Glutamatergic neuron (in vitro differentiated cells): ENCODE measurements at places on chromosomes 6 and 20.
A peak's percentile ranks its signal among the peaks of the same experiment; 100 is the strongest.

GRCh38 chr20:54476169-54477009, 996 bp downstream of the DOK5 start:
- DNase-seq = no peak

- DNase-seq = no peak
Measured at GRCh38 chr6:91669871-91670268, 1083.0 kb upstream of the MAP3K7 start.

DNA sequence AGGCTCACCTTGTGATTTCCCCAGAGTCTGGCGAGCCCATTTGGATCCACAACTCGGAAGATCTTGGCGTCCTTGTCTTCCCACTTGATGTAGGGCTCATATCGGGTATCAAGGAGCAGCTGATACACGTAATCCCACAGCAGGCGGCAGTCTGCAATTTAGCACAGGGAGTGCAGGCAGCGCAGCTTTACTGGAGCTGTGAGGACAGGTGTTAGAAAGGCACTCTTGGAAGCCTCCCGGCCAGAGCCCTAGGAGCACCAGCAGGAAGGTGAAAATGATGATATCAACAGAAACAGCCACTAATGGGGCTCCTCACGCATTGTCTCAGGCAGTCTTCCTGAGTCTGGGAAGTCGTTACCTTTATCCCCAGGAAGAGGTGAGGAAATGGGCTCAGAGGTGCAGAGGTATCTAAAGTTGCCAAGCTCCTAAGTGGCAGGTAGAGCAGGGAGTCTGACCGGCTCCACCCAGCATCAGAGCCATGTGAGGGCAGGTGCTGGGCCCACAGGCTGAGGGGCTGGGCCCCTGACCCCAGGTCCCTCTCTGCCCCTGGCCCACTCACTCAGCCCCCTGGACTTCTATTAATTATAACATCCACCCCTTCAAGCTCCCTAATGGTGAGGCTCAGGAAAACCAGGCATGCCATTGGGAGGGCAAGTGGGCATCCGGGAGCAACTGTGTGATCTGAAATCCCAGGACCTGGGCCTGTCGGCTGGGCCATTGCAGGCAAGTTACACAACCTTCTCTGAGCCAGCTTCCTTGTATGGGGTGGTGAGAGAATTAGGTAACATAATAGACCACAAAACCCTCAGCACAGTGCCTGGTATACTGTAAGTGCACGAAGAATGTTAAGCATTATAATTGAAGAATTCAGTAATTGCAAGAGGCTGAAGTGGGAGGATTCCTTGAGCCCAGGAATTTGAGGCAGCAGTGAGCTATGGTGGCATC, 18.3 kb downstream of the ETV7 start:
- DNase-seq = no peak

GRCh38 chr6:56255349-56255748, 8.0 kb upstream of the COL21A1 start:
- no peak for DNase-seq

DNA sequence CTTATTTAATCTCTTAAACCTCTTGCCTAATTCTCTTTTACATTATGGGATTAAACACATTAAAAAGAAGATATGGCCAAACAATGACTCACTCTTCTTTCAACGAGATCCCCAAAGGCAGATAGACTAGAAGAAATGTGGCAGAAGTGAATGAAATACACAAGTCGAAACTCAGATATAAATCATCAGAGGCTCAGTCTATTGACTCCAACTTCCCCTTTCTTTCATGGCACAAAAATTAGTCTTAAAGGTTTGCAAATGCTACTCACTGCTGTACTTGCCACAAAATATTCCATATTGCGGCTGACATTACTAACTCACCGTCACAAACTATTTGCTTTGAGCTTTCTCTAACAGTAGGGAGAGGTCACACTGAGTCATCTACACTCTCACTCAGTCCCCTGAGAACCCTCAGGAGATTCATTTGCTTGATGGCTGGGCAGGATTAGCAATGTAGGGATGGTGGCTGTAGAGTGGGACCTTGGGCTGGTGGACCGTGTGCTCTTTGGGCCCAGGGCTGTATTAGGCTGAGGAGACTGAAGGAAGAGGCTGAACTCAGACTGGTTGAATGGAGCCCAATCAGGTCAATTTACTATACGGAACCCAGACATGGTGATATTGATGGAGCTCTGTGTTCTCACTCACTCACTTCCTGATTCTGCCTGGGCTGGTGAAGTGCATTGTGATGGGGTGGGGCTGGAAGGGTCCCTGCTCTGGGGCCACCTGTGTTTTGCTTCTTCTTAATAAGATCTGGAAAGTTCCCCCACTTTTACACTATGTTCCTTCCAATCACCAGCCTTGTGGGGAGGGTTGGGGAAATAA, 42.8 kb upstream of the UBR2 start:
- DNase-seq = no peak

GRCh38 chr6:44268095-44268628, 2.1 kb upstream of the TMEM151B start:
- peak; percentile 72 for DNase-seq

- no peak for DNase-seq
Measured at GRCh38 chr20:15654208-15654649, 919.0 kb downstream of the KIF16B start.

DNA sequence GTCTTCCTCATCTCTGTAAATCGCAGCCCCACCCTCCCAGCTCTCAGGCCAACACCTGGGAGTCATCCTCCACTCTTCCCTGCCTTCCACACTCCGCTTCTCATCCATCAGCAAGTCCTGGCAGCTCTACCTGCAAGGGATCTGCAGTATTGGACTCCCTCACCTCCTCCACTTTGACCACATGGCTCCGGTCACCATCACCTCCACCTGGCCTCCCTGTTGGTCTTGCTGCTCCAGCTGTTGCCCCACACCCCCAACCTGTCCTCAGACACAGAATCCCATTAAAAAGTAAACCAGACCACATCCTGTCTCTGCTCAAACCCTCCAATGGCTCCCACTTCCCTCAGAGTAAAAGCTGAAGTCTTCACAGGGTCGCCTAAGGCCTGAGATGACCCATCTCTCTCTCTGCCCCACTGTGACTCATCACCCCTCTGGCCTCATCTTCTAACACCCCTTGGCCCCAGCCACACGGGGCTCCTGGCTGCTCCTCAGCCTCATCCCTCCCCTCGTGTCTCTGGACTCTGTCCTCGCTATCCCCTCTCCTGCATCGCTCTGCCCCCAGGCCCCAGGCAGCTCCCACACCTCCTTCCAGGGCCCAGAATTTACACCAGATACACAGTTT, 185.1 kb upstream of the SULF2 start:
- DNase-seq = no peak

DNA sequence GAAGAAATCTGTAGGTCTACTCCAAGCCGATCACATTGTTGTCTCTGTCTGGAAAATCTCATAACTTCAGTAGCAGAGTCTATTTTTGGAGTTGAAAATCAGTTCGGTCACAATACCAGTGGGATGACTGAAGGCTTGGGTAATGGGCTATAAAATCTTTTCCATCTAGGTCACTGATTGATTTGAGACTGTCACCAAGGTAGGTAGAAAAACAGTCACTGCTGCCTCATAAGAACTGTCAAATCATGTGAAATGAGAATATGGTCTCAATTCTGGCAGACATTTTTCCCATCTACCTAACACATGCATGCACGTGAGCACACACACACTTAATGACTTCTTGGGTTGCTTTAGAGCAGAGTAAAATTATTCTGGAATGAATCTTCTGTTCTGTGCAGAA, 1162.8 kb upstream of the CITED2 start:
- no peak for DNase-seq

DNA sequence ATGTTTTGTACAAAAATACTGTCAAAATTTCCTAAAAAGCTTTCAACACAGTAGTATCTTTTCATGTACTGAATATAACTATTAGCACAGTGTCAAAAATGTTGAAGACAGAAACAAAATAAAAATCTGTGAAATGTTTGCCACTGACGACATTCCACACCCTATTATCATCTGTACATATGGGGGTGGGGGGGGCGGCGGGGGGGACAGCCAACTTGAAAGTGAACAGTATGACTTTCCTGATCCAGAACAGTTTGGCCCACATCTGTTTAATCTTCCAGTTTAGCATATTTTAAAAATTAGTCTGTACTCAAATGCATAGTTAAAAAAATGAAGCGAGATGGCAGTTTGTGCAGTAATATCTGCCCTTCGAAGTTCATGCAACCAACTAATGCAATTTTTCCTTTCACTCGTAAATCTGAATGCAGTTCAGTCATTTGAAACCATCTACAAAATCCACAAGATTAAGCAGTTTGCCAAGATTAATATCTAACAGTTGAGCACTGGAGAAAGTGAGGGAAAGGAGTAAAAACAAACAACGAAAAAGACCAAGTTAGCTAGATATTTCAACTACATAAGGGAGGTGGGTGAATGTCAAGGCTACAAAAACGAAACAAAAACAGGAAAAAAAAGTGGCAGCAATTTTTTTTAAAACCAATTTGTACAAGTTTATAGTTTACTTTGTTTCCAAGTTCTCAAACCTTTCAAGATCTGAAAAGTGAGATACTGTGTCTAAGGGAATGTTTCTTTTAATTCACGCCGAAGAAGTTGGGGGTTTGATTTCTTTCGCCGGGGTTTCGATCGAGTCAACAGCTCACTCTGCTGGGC, 1.9 kb downstream of the CITED2 start:
- DNase-seq = no peak

DNA sequence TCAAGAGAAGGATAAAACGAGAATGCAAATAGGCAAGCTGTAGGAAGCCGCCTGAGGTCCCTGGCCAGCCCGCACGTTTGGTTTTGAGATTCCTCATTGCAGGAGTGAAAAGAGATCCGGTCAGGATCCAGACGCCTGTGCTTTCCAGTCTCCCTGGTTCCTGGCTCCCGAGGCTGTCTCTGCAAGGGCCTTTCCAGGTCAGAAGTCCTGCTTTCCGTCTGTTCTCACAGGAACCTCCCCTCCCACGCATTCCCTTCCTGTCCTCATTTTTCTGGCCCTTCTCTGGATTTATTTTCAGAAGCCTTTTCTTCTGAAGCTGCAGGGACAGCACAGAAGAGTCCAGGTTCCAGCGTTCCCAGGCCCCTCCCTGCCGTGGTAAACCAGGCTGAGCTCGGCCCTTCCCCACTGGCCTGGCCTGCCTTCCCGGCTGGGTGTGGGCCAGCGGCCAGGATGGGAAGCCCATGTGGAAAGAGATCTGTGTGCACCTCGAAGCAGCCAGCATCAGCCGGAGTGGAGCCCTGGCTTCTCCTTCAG, 54.0 kb downstream of the TMEM242 start:
- no peak for DNase-seq

DNA sequence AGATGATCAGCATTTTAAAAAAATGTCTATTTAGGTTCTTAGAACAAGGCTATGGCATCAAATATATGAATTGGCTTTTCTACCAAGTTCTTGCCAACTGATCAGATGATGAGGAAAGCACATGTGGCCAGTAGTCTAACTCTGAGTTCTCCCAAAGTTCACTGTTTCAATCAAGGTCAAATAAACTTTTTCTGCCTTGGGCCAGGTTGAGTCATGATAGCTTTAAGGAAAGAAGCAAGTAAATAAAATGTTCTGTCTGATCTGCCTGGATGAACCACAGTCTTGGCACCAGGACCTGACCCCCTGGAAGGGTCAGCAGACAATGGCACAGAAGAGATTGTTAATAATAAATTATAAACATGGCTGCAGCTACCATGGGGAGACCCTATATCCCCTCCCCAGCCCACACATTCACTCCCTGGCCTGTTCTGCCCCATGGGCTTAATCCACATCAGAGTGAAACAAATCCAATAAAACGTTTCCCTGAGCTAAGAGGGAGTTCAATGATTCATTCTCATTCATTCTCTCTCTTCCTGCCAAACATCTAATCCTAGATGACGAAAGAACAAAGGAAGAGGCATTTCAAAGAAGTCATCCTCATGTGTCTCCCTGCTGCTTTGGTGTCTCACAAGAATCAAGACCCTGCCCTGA, 661.6 kb downstream of the DHX35 start:
- no peak for DNase-seq

- no peak for DNase-seq
Measured at GRCh38 chr6:6950373-6951145, 157.2 kb upstream of the RREB1 start.

DNA sequence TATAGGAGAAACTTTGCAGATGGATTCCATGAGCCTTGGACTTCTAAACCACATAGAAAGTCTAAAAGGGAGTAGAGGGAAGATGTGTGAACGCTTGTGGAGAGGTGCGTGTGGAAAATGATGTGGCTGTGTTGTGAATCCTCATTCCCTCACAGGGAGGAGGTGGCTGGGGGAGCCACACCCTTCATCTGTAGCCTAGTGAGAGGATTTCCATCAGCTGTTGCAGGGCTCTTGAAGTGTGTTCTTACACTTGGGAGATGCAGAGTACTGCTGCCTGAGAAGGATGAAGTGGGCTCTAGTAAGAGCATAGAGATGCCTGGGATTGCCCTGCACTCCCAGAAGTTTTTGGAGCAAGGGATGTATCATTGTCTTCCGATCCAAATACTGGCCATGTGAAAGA, 279.6 kb downstream of the QKI start:
- no peak for DNase-seq

DNA sequence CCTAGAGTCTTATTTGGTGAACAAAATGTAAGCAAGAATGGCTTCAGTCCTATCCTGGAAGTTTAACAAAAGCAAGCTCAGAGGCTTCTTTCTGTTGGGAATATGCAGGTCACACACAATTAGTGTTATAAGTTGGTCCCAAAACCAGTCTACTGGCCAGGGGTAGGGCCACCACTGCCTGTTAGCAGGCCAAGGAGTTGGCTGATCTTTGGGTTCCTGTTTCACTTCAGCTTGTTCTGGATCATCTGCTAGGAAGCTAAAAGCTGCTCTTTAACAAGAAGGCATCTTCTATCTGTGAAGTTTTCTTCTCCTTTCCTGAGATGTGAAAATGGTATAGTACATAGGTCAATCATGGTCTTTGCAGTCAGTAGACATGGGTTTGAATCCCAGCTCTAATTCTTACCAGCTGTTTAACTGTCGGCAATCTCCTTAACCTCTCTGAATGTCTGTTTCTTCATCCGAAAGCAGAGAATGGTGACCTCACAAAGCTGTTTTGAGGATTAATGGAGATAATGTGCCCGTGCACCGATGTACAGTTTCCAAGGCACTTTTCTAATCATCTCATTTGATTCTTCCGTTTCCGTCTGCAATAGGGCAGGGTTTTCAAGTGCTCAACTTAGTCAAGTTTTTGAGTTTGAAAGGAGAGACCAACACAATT, 271.2 kb upstream of the TAB2 start:
- DNase-seq = no peak

DNA sequence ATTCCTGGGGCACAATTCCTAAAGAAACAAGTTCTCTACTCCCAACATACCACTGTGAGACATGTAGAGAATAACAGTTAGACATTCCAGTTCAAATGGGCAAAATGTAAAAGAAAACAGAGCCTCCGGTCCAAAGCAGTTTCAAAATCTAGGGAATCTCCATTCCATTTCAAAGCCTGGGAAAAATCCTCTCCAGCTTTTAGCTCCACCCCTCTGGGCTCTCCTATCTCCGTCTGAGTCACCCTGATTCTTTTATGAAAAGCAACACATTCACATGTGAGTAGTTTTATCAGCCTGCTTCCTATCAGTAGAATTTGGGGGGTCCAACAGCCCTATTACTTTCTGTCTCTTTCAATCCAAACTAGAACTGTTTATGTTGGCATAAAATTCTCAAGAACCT, 3.7 kb downstream of the CSNK2A1 start:
- DNase-seq = no peak
